AG09309 (cell line): ENCODE measurements at places on chromosomes 3 and 15.

DNA sequence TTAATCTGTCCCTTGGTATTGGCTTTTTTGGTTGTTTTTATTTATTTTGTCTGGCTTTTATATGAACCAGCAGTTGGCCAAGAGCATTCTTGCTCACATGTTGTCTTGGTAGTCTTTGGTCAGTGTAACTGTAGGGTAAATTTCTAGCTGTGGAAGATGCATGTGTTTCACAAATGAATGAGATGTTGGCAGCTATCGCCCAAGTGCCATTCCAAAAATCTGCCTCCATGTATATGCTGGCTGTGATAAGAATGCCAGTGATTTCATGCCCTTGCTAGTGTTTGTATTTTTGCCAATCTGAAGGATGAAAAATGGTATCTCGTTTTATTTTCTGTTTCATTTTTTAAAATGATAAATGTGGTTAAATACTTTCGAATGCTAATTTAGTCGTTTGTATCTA lies 50.1 kb downstream of the TLNRD1 start:
- no peak for DNase-seq

GRCh38 chr3:31996195-31996594 lies 14.6 kb downstream of the ZNF860 start:
- no peak for DNase-seq

DNA sequence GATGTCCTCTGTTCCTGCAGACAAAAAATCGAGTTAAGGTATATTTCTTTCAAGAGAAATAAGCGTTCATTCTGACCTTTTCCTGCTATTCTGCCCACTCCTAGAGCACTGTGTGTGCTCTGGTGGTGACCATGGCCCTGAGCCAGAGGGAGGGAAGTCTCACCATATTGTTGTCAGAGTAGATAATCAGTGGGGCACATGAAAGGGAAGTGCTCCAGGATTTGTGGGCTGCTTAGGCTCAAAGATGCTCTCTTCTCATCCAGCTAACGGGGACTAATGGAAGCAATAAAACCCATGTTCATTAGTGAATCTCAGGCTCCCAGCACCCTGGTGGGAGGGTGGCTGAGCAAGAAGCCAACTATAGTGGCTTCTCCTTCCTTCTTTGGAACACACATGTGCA lies 70.7 kb upstream of the EOMES start:
- no peak for DNase-seq

GRCh38 chr3:194941956-194942511 lies 256.4 kb downstream of the FAM43A start:
- no peak for DNase-seq

GRCh38 chr3:99407257-99407656 lies 231.1 kb upstream of the COL8A1 start:
- no peak for DNase-seq

DNA sequence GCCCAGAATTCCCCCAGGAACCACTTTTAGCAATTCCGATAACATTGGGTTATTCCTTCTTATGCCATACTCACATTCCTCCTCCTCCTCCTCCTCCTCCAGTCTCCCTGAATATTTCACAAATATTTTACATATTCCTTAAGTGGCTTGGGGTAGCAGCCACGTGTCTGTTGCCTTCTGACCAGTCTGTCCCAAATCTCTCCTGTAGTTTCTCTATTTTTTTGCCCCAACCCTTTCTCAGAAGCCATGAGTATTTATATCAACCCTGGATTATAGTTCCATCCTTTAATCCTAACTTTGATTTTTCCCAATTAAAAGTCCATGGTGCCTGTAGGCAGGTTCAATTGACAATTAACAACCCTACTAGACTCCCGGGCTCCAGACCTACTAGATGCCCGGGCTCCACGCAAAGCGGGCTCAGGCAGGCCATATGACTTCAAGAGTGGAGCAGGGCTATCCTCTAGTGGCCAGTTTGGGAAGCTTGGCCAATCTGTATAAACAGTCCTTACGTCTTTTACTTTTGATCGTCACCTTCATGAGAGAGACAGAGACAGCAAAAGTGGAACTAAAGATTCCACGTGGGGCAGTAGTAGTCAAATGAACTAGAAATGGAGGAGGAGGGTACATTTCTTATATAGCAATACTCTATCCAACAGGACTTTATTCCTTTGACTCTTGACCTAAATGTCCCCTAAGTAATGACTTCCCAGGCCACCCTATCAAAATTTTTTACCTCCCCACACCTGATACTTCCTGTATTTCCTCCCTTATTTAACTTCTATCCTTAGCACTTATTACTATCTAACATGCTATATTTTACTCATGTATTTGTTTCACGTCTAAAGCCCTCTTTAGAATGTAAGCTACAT lies 69.7 kb downstream of the USF3 start:
- peak; percentile 18 for DNase-seq

DNA sequence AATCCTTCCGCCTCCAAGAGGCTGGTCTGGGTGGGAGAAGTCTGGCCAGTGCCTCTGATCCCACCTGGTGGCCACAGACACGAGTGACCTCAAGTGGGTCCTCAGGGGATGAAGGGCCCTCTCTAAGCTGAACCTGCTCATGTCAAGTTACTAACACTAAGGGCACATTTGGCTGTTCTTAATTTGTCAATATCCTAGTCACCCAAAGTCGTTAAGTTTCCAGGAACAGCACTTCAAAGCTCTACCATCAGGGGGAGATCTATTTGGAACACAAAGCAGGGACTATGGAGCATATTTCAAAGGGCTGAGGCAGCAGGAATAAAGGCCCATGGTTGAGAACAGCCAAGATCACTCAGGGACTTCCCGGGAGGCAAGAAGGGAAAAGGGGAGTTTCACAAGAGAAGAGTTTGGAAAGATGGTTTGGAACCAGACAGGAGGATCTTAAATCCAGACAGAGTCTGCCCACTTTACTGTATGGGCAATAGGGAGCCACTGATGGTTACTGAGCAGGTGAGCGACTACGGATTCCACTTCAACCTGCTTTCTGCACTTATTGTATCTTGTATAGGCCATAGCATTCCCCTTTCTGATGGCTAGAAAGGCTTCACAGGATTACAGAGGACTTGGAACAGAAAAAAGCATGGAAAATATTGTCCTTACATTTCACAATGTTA lies 13.7 kb downstream of the OXTR start:
- no peak for DNase-seq

DNA sequence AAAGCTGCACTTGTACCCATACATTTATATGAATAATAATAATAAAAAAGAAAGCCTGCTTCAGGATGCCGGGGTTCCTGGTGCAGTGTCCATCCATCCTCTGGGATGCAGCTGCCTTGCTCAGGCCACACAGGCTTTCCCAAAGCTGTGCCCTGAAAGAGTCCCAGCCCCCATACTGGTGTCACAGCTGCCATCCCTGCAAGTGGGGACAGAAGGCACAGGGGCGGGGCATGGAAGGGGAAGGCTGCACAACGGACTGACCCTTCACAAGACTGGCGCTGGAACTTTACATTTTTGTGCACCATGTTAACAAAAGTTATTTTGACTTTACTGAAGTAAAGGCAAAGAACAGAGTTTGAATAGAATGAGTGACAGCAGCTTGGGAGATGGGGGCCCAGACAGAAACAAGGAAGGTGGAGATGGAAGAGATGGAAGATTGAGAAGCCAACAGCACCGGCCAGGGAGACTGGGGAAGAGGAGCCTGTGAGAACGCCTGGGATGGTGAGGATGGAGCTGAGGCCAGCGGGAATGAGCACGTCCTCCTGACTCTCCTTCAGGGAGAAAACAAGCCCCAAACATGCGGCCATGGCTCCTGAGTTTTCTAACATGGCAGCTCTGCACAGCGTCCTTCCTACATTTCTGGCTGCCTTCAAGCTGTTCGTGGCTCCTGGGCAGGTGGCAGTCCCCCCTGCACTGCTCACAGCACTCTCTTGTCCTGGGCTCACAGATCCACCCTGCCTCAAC lies 73.1 kb downstream of the ABTB1 start:
- no peak for DNase-seq
